ENCODE measurements at places on chromosomes 16 and 17.

DNA sequence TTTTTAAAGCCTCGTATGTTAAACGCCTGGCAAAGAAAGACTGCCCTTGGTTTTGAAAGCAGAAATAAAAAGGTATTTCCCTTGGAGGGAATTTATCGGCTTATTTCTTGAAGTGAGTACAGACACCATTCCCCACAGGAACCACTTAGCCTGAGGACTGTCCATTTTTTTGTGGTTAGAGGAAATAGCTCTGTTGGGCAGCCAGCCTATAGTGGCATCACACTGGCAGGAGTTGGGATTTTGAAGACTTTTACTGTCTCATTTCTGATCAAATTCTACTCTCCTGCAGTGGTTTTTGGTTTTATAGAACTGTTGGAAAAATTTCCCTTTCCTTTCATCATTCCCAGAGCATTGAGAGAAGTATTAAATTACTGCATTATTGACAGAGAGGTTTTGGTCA is 34.1 kb upstream of the CDC6 start:
- no peak for DNase-seq

DNA sequence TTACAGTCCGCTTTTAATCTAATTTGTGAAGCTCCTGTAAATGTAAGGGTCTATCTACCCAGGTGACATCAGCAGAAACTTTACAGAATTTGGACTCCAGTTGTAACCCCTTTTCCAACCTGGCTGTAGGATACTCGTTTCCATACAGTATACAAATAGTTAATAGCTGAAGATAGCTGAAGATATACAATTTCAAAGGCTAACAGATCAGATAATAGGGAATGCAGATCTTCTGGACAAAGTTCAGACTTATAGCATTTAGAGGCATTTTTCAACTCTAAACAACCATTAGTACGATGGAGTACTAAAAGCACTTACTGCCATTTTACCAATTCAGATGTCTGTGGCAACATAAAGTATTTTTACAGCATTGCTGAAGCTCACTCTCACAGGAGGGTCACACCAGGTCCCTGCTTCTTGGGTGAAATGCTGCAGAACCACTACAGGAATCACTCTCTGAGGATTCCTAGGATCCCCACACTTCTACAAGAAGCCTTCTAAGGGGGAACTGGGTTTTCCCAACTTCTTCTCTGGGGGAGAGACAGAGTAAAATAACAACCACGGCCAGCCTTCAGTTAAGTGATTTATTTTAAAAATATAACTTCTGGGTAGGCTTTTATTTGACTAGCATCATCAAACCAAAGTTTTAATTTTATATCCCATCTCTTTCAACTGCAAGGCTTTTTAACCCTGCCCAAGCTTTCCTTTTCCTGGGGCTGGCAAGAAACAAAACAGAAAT is 2.9 kb downstream of the VEZF1 start:
- no peak for DNase-seq

DNA sequence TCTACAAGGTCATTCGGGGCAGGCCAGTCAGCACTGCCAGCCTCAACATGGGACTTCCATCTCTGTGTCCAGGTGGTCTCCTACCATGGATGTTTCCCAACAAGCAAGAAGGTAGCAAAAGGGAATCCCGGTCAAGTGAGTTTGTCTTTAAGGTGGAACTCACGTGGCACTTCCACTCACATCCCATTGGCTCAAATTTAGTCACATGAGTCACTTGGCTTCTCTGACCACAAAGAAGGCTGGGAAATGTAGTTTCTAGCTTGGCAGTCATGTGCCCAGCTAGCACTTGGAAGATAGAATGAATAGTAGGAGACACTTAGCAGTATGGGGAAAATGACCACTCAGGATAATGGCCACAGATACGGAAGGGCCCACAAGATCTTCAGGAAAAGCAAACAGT is 106.6 kb downstream of the AIPL1 start:
- no peak for DNase-seq

GRCh38 chr16:28880955-28881354 is 2.7 kb downstream of the ATP2A1 start:
- no peak for DNase-seq

GRCh38 chr17:61442136-61442775 is 10.0 kb upstream of the TBX4 start:
- DNase-seq = no peak

DNA sequence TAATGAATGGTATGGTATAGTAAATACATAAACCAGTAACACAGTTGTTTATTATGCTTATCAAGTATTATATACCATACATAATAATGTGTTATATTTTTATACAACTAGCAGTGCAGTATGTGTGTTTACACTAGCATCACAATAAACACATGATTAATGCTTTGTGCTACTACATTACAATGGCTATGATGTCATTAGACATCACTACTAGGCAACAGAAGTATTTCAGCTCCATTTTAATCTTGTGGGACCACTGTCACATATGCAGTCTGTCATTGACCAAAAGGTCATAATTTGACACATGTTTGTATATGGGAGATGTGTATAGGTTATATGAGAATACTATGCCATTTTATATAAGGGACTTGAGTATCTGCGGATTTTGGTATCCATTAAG is 32.7 kb downstream of the TRIM37 start:
- DNase-seq = no peak

DNA sequence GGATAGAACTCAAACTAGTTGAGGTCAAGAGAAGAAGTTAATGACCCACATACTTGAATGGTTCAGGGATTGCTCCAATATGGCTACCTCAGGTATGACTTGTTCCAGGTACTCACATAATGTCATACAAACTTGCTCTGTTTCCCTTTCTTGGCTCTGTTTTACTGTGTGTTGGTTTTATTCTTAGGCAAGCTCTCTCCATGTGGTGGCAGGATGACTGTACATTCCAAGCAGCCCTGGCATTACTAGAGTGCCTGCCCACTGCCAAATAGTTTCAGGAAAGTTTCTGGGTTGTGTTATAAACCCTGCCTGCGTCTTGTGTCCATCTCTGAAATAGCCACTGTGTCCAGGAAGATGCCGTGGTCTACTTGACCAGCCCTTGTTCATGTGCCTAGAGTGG is 476.8 kb downstream of the SHISA9 start:
- DNase-seq = no peak

GRCh38 chr16:11402745-11403533 is 57.7 kb downstream of the RMI2 start:
- no peak for DNase-seq

DNA sequence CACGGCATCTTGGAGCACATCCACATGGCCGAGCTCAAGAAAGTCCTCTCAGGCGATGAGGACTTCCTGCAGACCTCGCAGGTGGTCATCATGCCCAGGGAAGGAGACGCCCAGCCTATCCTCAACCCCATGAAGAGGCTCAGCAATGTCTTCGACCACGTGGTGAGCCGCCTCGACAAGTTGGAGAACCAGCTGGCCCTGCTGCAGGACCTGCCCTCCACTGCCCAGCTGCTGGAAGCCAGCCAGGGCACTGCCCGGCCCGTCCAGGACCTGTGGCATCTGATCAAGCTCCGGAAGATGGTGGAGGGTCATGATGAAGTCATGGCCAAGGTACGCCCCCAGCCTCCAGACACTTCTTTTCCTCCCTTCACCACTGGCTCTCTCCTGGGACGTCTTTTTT is 440 bp downstream of the C16orf96 start:
- no peak for DNase-seq

DNA sequence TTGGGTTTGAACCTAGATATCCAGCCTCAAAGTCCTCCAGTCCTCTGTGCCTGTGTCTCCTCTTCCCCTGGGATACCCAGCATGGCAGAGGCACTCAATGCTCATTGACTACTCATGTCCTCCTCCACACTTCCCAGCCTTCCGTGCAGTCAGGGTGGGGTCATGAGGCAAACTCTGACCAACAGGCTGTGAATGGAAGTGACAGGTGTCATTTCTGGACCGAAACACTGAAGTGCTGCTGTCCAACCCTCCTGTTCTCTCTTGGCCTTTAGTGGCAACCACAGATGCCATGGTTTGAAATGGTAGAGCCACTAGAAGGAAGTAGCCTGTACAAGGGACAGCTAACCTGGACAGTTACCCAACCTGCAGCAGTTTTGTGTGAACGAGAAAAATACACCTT is 46.7 kb upstream of the MAP3K14 start:
- DNase-seq = no peak

GRCh38 chr16:81435103-81435502 is 9.5 kb upstream of the CMIP start:
- DNase-seq = no peak

DNA sequence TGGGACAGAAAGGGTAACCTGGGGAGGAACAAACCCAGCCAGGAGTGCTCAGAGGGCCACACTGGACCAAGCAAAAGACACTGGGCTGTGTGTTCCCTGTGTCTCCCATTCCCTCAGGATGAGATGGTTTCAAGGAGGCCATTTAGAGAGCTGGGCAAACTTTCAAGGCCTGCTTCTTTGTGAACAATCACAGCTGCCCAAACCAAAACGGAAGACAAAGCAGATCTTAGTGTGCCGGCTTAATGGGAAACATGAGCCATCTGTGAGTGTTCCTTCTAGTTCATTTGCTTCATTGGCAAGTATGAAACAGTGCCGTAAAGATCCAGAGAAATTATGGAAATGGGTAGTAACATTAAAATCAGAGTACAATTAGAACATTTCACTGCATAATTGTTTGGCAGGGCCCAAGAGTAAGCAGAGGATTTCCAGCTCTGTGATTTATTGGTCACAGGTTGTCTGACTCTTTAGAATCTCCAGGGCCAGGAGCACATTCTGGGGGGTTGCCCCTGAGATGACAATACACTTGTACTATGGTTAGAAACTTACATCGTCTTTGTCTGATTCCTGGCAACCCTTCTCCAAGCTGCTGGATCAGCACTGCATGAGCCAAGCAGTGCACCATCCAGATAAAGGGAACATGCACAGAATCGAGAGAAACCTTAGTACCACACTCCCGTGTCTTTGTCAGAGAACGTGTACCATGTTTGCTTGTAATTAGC is 412.1 kb downstream of the RBFOX1 start:
- DNase-seq = peak; percentile 18

DNA sequence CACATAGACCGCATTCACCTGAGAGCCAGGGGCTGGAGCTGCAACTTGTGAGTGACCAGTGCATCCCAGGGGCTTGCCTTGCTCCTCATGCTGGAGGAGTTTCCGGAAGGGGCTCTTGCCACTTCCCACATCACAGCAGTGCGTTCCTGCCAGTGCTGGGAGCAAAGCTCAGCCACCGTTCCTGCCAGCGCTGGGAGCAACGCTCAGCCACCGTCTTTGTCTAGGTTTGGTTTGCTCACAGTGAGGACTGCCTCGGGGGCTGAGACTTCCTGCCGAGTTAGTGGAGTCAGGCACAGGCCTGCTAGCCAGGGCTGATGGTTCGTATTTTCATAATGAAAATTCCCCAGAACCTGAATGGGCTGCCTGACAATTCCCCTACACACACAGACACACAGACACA is 5.4 kb upstream of the CHRNE start:
- DNase-seq = no peak

DNA sequence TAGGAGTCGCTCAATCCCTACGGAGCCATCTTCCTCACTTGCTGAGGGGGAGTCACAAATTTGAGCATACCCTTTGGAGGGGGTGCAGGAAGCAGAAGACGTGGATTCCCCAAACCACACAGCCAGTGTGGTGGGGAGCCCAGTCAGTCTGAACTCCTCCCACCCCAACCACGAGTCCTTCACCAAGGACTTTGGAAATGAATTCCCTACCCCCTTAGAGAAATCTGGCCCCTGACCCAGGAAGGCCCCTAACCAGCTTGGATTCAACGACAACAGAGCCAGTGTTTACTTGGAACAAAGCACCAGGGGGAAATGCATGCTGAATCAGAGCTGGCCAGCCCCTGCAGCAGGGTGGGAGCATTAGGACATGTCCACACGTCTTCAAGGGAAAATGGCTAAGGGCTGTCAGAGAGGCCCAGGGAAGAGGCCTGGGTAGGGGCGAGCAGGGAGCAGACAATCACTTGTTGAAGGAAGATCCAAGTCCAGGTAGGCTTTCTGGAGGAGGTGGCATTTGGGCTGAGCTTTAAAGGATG is 5.5 kb upstream of the TMEM92 start:
- DNase-seq = no peak

GRCh38 chr16:22255335-22255734 is 41.9 kb upstream of the POLR3E start:
- no peak for DNase-seq

GRCh38 chr16:4053301-4053845 is 62.9 kb downstream of the ADCY9 start:
- peak; percentile 67 for DNase-seq

- DNase-seq = no peak
Measured at GRCh38 chr17:56884483-56885311, 29.2 kb downstream of the TRIM25 start.

GRCh38 chr17:48646183-48647102 is 20.3 kb upstream of the HOXB9 start:
- DNase-seq = no peak

- DNase-seq = no peak
Measured at GRCh38 chr16:87127061-87127765, 190.0 kb downstream of the C16orf95 start.

DNA sequence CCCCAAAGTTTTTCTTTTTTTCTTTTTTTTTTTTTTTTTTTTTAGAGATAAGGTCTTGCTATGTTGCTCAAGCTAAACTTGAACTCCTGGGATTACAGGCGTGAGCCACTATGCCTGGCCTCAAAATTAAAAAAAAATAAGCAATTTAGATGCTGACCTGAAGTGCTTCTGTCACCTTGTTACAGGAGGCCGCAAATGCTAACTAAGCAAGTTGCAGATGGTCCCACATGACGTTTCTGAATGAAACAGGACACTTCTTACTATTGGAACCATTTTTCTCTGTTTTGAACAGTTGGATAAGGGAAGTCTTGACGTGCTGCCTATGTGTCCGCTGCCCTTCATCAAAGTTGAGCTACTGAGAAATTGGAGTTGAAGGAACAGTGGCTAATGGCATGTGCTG is 8.8 kb downstream of the ANKRD40CL start:
- DNase-seq = no peak

- DNase-seq = no peak
Measured at GRCh38 chr16:67982011-67982696, 1.9 kb upstream of the DPEP3 start.

DNA sequence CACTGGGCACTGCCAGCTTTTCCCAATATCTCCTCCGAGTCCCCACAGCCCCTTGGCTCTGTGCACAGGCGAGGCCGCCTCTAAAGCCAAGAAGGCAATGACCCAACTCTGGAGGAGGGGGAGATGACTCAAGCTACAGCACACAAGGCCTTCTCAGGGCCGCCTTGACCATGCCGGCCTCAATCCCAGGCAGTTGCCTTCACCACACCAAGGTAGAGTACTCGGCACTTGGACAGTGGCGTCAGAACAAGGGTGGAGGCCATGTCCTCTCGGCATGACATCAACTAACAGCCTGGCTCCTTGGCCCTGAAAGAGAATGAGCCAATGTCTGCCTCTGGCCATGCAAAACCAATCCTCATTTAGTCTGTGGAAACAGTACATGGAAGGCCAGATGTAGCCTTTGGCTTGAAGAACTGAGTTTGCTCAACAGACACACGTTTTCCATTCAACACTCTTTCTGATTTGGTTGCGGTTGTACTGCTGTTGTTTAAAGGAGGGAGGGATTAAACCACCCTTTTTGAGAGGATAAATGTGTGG is 139.6 kb downstream of the XYLT1 start:
- no peak for DNase-seq

DNA sequence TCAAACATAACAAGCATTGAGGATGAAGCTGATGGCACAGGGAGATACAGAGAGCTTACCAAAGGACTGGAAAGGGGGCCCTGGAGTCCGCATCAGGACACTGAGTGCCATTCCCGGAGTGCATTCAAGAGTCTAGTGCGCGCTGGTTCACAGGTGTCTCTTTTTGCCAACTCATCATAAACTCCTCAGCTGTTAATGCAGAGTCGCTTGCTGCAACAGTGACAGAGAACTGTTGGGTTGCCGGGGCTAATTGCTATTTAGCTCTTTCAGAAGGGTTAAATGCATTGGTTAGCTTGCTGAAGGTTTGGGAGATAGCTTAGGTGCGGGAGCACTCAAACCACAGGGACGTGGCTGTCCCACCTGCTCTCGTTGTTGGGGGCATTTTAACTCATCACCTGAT is 1091.6 kb upstream of the EEF2KMT start:
- no peak for DNase-seq
